ENCODE measurements at places on chromosomes 11 and 22. TPM values are rescaled to one million over a fixed set of nuclear protein-coding genes. Genes with fewer than 3 reads are reported as not detected.
A peak's percentile ranks its signal among the peaks of the same experiment; 100 is the strongest.

GPR83 gene
- 0.31 TPM for total RNA-seq

- H3K27me3 ChIP-seq, result no peaks in the 10 kb centered on the region
- no peaks in the 10 kb centered on the region for H3K36me3 ChIP-seq
- H3K27ac ChIP-seq, result peak within 1 kb of the TSS; percentile 58
- peaks cover 17% of the 10 kb centered on the region for H3K4me1 ChIP-seq
- peak within 1 kb of the TSS; percentile 52 for H3K4me3 ChIP-seq
These were observed at the start of gene NR1H3 for GRCh38 chr11:47257517-47258316. NR1H3 (plus strand) TSS chr11:47257996; CDS start chr11:47259217, 1,221 bp downstream.

DNA sequence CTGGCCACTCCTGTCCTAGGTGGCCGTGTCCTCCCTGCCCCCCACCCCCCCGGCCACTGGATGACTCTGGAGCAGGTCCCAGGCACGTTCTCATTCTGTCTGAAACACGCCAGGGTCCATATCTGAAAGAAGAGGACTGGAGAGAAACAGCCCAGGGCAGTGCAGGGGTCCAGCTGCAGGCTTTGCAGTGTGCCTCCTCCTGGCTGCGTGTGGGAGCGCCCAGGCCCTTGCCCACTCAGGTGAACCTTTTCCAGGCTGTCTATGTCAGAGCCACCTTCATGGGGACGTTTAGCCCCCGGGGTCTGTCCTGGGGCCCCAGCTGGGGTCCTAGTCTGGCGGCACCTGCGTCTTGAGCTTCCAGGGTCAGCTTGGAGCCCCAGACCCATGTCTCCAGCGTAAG is 15.6 kb downstream of the GRAMD4 start:
- H3K4me3 ChIP-seq, result no peak overlapping the region
- DNase-seq, result no peak
- peaks cover 5% of the 10 kb centered on the region for H3K4me1 ChIP-seq
- no peaks in the 10 kb centered on the region for H3K36me3 ChIP-seq
- no peak overlapping the region for H3K27ac ChIP-seq

C22orf31 gene
- total RNA-seq, result not detected

GRCh38 chr11:60866911-60867870 is at the start of gene ZP1:
ZP1 (plus strand) TSS chr11:60867542; CDS start chr11:60867562, 20 bp downstream.
- H3K36me3 ChIP-seq, result no peaks in the 10 kb centered on the region
- H3K27ac ChIP-seq, result no peak within 1 kb of the TSS
- no peak within 1 kb of the TSS for H3K4me3 ChIP-seq
- H3K4me1 ChIP-seq, result no peaks in the 10 kb centered on the region
- H3K27me3 ChIP-seq, result no peaks in the 10 kb centered on the region

DNA sequence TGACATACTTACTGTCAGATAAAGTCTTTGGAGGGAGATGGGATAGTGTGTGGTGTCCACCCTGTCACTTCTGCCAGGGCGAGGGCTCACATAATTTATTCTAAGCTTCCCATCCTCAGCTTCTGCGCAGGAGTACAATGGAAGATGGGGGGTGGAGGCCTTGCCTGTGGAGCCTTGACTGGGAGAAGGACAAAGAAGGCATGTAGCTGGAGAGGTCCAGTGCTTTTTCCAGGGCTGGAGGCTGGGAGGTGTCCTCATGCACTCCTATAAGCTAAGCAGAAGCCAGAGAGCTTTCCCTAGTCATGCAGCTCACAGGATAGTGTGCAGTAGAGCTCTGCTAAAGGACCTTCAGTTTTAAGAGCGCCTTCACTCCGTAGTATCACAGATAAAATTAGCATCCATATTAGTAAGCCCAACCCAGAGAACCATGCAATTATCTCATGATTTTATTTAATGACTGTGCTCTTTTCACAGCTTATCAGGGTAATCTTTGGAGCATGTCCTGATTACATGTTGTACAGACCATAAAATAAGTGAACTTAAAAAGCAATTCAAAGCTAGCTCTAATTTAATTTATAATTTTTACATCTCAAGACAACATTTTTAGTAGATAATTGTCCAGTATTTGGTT is 148.3 kb downstream of the TEAD1 start:
- H3K4me1 ChIP-seq, result no peaks in the 10 kb centered on the region
- no peak overlapping the region for H3K27ac ChIP-seq
- H3K36me3 ChIP-seq, result no peaks in the 10 kb centered on the region
- no peak for DNase-seq
- peaks cover 55% of the 10 kb centered on the region for H3K27me3 ChIP-seq

DNA sequence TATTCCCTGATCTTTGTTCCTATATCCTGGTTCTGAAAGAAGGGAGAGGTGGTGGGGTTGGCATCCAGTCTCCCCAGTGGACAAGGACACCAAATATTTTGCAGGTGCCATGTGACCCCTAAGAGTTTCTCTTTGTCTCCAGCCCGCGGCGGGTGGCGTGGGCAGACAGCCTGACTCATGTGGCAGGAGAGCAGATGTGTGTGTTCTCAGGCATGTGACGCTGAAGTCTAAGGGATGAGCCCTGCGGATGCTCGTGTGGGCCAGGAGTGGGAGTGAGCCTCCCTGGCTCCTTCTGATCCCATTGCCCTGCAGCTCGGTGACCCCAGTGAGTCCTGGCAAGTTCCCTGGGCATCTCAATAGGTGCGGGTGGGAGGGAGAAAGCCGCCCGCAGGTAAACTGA is 94.8 kb upstream of the TBCEL start:
- peak overlapping the region; percentile 50 for H3K27ac ChIP-seq
- H3K4me3 ChIP-seq, result no peak overlapping the region
- H3K4me1 ChIP-seq, result peaks cover 33% of the 10 kb centered on the region

Measured in natural killer cell treated with Interleukin-12 subunit alpha and Interleukin-12 subunit beta and Interleukin-15 and Interleukin-18, amount 100 ng/mL, for 72 hours (primary cell).